ENCODE measurements at places on chromosomes 3 and 15.
A peak's percentile ranks its signal among the peaks of the same experiment; 100 is the strongest.

GRCh38 chr3:180283251-180283650, 246.5 kb upstream of the PEX5L start:
- no peaks in the 10 kb centered on the region for H3K36me3 ChIP-seq
- H3K27ac ChIP-seq: no peak overlapping the region
- H3K27me3 ChIP-seq: no peaks in the 10 kb centered on the region
- no peak for DNase-seq
- no peak overlapping the region for H3K4me3 ChIP-seq
- H3K4me1 ChIP-seq: no peaks in the 10 kb centered on the region

DNA sequence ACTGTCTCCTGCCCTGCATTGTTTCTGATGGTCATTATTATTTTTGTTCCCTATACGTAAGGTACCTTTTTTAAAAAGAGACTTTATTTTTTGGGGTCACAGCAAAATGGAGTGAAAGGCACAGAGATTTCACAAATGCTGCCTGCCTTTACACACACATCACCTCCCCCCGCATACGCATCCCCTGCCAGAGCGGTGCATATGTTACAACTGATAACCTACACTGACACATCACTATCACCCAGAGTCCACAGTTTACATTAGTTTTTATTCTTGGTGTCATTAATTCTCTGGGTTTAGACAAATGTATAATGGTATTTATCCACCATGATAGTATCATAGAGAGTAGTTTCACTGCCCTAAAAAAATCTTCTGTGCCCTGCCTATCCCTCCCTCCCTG, 43.6 kb upstream of the KLF13 start:
- no peak for DNase-seq
- no peak overlapping the region for H3K27ac ChIP-seq
- peaks cover 27% of the 10 kb centered on the region for H3K27me3 ChIP-seq
- peaks cover 5% of the 10 kb centered on the region for H3K4me1 ChIP-seq
- H3K4me3 ChIP-seq: no peak overlapping the region

GRCh38 chr3:188746291-188746783, 425.4 kb upstream of the TPRG1 start:
- H3K27ac ChIP-seq: no peak overlapping the region
- H3K4me3 ChIP-seq: no peak overlapping the region
- H3K36me3 ChIP-seq: no peaks in the 10 kb centered on the region
- no peak for DNase-seq

DNA sequence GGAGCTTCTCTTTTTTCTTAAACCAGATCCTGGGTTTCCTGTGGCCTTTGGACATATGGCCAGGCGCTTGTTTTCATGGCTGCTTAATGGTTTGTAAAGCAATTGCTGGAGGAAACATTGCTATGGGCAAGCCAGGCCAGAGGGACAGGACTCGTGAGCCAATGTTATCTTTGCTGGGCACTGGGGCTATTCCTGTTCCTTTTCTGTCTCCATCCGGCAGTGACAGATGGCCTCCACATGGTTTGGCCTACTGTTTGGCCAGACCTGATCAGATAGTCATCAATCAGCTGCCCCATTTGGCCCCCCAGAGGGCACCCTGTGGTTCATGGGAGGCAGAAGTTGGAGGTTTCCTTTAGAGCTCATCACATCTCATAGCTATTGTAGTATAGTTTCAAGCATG, 326.1 kb upstream of the ROPN1 start:
- H3K27ac ChIP-seq: no peak overlapping the region
- no peak overlapping the region for H3K4me3 ChIP-seq
- no peaks in the 10 kb centered on the region for H3K36me3 ChIP-seq
- DNase-seq: no peak
- no peaks in the 10 kb centered on the region for H3K4me1 ChIP-seq

DNA sequence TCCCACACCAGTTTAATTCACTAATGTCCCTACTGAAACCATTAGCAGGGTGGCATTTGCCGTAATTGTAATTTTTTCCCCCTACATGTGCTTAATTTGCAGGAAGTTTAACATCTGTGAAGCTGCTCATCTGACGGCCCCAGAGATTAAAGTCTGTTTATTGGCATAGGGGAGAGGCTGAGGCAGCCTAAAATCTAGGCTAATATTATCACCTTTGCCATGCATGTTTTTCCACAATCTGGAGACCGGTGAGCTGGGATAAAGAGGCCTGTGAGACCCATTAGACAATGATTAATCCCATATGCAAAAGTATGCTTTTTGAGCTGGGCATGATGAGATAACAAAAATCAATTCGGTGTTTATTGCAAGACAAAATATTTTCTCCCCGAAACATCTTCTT, 561.2 kb upstream of the ALCAM start:
- DNase-seq: no peak
- H3K27me3 ChIP-seq: no peaks in the 10 kb centered on the region
- H3K4me3 ChIP-seq: no peak overlapping the region
- no peak overlapping the region for H3K27ac ChIP-seq
- no peaks in the 10 kb centered on the region for H3K4me1 ChIP-seq
- H3K36me3 ChIP-seq: no peaks in the 10 kb centered on the region

- no peaks in the 10 kb centered on the region for H3K4me1 ChIP-seq
- no peak for DNase-seq
- H3K36me3 ChIP-seq: no peaks in the 10 kb centered on the region
- H3K27ac ChIP-seq: no peak overlapping the region
Measured at GRCh38 chr3:110620118-110620517, 451.5 kb upstream of the NECTIN3 start.

DNA sequence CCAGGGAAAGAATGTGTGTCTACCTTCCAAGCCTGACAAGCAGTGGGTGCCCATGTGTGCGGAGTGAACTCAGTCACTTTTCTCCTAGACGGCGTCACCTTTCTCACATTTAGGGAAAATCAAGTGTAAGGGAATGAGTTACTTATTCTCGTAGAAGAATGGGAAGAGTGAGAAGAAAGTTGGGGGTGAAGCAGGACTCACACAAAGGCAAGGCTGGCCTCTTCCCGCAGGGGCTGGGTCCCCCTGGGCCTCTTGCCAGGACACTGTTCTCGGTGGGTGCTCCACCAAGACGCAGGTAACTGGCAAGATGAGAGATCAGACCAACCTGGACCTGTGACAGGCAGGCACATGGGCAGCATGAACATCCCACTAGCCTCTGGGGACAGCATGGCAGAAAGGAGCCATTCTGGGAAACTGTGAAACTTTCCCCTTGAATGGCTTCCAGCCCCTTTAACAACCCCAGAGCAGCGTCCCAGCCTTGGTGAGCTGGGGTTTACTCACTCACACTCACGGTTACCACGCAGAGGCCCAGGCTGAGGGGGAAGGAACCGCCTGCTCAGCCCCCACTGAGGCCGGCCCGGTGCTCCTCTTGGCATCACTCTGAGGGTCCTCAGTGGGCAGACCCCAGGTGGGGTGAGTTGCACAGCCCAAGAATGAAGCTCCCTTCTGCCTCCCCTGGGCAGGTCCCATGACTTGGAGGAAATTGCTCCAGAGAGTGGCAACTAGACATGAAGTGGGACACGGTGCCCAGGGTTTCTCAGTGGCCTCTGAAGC, 15.0 kb upstream of the SRP14 start:
- H3K27ac ChIP-seq: no peak overlapping the region
- H3K36me3 ChIP-seq: peaks cover 8% of the 10 kb centered on the region
- H3K4me1 ChIP-seq: peaks cover 63% of the 10 kb centered on the region
- no peak for DNase-seq
- H3K4me3 ChIP-seq: no peak overlapping the region

GRCh38 chr15:68764090-68764489, 56.6 kb downstream of the ANP32A start:
- no peak overlapping the region for H3K27ac ChIP-seq
- H3K36me3 ChIP-seq: no peaks in the 10 kb centered on the region
- H3K4me1 ChIP-seq: peaks cover 2% of the 10 kb centered on the region
- no peak overlapping the region for H3K4me3 ChIP-seq

DNA sequence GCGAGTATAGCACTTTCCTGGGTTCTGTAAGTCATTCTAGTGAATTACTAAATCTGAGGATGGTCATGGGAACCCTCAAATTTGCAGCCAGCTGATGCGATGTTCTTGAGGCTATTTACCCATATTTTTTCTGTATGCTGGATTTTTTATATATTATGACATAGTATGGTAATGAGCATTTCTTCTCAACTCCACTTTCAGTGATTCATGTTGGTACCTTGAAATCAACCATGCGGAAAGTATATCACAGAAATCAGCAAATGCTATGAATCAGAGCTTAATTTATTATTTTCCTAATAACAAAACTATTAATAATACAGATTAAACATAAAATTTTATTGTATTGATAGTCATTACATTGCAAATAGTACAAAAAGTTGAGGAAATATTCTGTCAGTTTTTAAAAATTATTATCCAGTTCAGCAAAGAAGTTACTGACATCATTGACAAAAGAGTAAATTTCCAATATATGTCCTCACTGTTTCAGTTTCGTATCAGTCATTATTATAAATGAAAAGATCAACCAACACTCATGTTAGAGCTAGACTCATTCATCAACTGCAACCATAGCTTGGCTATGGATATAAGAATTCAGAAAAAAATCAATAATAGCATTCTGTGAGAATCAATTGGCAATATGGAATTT, 164.3 kb upstream of the SETMAR start:
- H3K4me3 ChIP-seq: no peak overlapping the region
- no peak for DNase-seq
- no peaks in the 10 kb centered on the region for H3K36me3 ChIP-seq
- H3K27me3 ChIP-seq: no peaks in the 10 kb centered on the region

- no peak overlapping the region for H3K27ac ChIP-seq
- no peak for DNase-seq
- peaks cover 13% of the 10 kb centered on the region for H3K4me1 ChIP-seq
- H3K27me3 ChIP-seq: no peaks in the 10 kb centered on the region
- no peaks in the 10 kb centered on the region for H3K36me3 ChIP-seq
Measured at GRCh38 chr15:41407341-41407740, 5.0 kb upstream of the NDUFAF1 start.

GRCh38 chr3:18111796-18112232, 313.3 kb downstream of the SATB1 start:
- peak overlapping the region; percentile 37 for H3K4me3 ChIP-seq
- no peak for DNase-seq
- H3K27me3 ChIP-seq: no peaks in the 10 kb centered on the region
- peaks cover 9% of the 10 kb centered on the region for H3K4me1 ChIP-seq
- peak overlapping the region; percentile 67 for H3K27ac ChIP-seq

GRCh38 chr3:123098426-123099330, 31.9 kb downstream of the PDIA5 start:
- DNase-seq: no peak
- peaks cover 1% of the 10 kb centered on the region for H3K4me1 ChIP-seq
- H3K36me3 ChIP-seq: peaks cover 32% of the 10 kb centered on the region
- no peak overlapping the region for H3K27ac ChIP-seq
- no peak overlapping the region for H3K4me3 ChIP-seq

GRCh38 chr3:179902061-179902460, 134.7 kb downstream of the PEX5L start:
- H3K27me3 ChIP-seq: peaks cover 5% of the 10 kb centered on the region
- H3K4me3 ChIP-seq: no peak overlapping the region
- no peaks in the 10 kb centered on the region for H3K36me3 ChIP-seq
- no peak for DNase-seq

- H3K36me3 ChIP-seq: peaks cover 23% of the 10 kb centered on the region
- no peaks in the 10 kb centered on the region for H3K27me3 ChIP-seq
- peak overlapping the region; percentile 17 for H3K27ac ChIP-seq
- H3K4me1 ChIP-seq: peaks cover 63% of the 10 kb centered on the region
Measured at GRCh38 chr3:98540346-98540745, 8.6 kb downstream of the GPR15 start.

DNA sequence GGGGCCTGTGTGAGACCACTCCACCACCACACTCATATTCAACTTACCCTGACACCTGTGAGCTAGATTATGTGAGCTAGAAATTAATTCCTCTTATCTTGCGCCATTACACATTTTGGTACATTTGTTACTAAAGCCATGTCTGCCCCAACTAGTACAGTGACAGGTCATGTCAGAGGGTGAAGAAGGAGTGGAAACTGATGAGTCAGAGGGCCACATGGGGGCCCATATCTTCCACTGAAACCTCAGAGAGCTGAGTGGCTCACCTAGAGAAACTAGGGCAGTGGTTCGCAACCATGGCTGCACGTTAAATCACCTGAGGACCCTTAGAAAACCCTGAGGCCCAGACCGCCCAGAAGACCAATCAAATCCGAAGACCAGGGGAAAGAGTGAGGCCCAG, 15.7 kb upstream of the MEF2A start:
- H3K27me3 ChIP-seq: no peaks in the 10 kb centered on the region
- peaks cover 7% of the 10 kb centered on the region for H3K4me1 ChIP-seq
- DNase-seq: no peak
- H3K36me3 ChIP-seq: no peaks in the 10 kb centered on the region
- H3K4me3 ChIP-seq: no peak overlapping the region

DNA sequence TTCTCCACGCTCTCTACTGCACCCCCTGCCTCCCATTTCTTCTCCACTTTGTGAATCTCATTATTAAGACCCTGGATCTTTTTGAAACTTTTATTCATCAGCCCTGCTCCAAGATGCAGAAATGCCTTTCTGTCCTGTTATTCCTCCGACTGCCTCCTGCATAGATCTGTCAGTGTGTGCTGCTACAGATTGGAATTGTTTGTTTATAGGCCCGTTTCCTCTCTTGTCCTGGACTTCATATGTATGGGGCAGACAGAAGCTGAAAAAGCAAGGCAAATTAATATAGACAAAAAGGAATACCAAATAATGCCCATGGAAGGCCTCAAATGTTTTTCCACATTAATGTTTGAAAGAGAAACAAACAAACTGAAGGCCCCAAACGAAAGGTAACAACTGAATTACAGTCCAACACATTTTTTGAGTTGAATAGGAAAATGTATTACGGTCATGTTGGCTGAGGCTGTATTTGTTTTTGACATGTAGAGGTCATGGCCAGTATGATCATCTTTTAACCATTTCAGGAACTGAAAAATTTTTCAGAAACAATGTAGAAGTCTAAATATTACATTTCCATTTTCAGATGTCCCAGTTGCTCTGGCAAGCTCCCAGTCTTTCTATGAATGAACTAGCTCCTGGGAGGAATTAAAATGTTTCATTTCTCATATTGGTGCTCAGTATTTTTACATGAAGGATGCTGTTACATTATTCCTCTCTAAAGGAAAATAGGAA, 8.8 kb downstream of the CHST2 start:
- H3K27ac ChIP-seq: no peak overlapping the region
- H3K4me1 ChIP-seq: peaks cover 36% of the 10 kb centered on the region

- DNase-seq: no peak
- H3K4me1 ChIP-seq: peaks cover 23% of the 10 kb centered on the region
- no peak overlapping the region for H3K4me3 ChIP-seq
Measured at GRCh38 chr3:121980450-121980796, 41.6 kb downstream of the ILDR1 start.

- H3K27ac ChIP-seq: no peak overlapping the region
- peaks cover 94% of the 10 kb centered on the region for H3K4me1 ChIP-seq
- no peaks in the 10 kb centered on the region for H3K27me3 ChIP-seq
- no peak overlapping the region for H3K4me3 ChIP-seq
- DNase-seq: no peak
Measured at GRCh38 chr3:172582712-172583111, 59.5 kb upstream of the TNFSF10 start.

GRCh38 chr15:74133694-74134386, 3.5 kb downstream of the ISLR2 start:
- H3K4me1 ChIP-seq: peaks cover 10% of the 10 kb centered on the region
- H3K27me3 ChIP-seq: peaks cover 89% of the 10 kb centered on the region
- no peak overlapping the region for H3K27ac ChIP-seq
- no peaks in the 10 kb centered on the region for H3K36me3 ChIP-seq

GRCh38 chr3:18441551-18441950, 16.4 kb upstream of the SATB1 start:
- peaks cover 21% of the 10 kb centered on the region for H3K4me1 ChIP-seq
- no peaks in the 10 kb centered on the region for H3K27me3 ChIP-seq
- no peak for DNase-seq
- H3K4me3 ChIP-seq: peak overlapping the region; percentile 87

- H3K27me3 ChIP-seq: peaks cover 3% of the 10 kb centered on the region
- DNase-seq: no peak
- peaks cover 11% of the 10 kb centered on the region for H3K4me1 ChIP-seq
- no peaks in the 10 kb centered on the region for H3K36me3 ChIP-seq
- H3K4me3 ChIP-seq: no peak overlapping the region
Measured at GRCh38 chr3:177804032-177804431, 606.8 kb upstream of the TBL1XR1 start.
